ENCODE measurements at places on chromosomes 7 and 10. TPM values are rescaled to one million over a fixed set of nuclear protein-coding genes. Genes with fewer than 3 reads are reported as not detected.

DNA sequence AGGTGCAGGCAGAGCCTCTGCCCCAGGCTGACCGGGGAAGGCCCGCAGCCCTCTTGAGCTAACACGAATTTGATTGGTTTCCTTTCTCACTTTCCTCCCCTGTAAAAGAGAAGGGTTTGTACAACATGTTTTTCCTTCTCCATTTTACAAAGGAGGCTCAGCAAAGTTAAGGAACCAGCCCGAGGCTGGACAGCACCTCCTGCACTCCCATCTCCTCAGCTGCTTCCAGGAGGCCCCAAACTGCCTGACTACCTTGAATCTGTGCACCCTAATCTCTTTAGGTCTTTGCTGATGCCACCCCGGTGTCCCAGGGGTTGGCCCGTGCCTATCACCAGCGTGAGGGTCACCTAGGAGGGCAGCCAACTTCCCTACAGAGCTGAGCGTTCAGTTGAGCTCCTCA is 4.2 kb downstream of the ALKBH4 start:
- DNase-seq = no peak

DNA sequence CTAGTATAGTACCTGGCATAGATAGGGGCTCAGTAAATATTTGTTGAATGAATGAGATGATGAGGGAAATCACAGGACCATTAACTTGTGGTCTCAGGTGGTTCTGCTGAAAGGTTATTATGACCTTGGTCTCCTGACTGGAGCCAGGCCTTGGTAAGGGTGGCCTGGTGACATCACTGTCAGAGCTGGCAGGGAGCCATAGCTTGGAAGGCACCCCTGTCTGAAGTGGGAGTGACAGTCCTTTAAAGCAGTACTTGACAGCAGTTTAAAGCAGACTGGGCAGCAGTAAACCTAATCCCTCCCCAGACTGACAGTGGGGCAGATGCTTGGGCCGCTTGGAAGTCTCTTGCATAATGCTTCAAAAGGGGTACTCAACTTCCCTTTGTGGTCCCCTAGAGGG is 13.4 kb downstream of the DPCD start:
- DNase-seq = no peak

DNA sequence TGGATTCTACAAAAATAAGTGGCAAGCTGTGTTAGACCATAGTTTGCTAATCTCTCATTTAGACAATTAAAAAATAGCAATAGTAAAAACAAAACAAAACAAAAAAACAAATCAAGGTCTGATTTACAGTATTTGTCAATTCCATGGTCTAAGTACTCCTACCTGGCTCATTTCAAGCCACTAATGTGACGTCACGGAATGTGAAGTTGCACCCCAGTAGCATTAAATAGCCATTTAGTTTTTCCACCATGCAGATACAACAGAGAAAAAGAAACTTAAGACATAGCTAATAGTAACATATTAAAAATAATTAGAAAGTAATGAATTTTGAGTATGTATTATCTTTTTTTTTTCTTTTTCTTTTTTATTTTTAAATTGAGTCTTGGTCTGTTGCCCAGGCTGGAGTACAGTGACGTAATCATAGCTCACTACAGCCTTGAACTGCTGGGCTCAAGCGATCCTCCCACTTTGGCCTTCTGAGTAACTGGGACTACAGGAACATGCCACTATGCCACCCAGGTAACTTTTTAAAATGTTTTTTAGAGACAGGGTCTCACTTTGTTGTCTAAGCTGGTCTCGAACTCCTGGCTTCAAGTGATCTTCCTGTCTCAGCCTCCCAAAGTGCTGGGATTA is 101.2 kb downstream of the MKX start:
- no peak for DNase-seq

Gene BTBD16
- 1.2 TPM for total RNA-seq

GRCh38 chr10:119416855-119417254 is 125.7 kb downstream of the RGS10 start:
- DNase-seq = peak; percentile 84

GRCh38 chr10:17805921-17806577 is 3.1 kb upstream of the MRC1 start:
- no peak for DNase-seq

DNA sequence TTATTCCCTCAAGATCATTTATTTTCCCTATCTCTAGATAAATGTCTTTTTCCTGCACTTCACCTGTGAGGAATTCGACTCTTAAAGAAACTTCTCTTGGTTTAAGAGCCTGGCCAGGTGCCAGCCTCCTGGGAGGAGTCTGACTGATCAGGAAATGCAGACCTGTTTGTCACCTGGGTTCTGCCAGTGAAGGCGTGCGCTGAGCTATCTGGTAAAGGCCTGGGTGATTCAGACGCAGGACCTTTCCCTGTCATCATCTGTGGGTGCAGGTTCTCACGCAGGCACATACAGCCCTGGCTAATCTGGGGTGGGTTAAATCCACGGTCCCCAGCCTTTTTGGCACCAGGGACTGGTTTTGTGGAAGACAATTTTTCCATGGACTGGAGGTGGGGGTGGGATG is 65.3 kb upstream of the AQP1 start:
- DNase-seq = no peak

Gene FAM25A
- not detected for total RNA-seq

DNA sequence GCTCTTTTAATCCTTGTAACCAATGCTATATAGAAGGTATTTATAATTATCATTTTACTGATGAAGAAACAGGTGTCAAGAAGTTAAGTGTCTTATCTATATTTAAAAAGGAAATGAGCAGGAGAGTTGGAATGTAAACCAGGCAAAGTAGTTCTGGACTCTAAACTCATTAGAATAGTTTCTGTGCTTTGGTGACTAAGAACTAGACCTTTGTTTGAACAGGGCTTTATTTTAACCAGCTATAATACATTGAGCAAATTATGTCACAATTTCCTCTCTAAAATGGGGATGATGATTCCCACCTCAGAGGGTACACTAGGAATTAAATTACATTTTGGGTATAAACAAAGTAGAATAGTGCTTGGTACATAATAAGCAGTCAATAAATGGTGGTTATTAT is 236.0 kb downstream of the MAGI2 start:
- no peak for DNase-seq

GRCh38 chr10:48708144-48708543 is 23.5 kb downstream of the WDFY4 start:
- no peak for DNase-seq

DNA sequence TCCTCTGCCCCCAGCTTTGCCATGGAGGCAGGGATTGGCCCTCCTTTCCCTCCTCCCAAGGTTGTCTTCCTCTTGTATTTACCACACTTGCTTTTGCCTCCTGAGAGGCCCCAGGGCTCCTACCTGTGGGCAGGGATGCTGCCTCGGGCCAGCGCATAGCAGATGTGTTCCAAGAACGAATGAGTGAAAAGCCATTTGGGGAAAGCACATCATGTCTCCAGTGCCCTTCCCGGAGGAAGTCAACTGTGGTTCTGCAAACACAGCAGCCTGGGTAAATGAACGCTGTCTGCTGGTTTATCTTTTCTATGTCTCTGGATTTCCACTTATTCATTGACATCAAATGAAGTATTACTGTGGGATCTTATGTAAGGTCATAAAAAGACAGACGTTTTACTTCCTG is 161.7 kb downstream of the FANK1 start:
- no peak for DNase-seq

Gene CALHM3
- total RNA-seq = not detected

Gene GARIN1A
- 2.5 TPM for total RNA-seq

DNA sequence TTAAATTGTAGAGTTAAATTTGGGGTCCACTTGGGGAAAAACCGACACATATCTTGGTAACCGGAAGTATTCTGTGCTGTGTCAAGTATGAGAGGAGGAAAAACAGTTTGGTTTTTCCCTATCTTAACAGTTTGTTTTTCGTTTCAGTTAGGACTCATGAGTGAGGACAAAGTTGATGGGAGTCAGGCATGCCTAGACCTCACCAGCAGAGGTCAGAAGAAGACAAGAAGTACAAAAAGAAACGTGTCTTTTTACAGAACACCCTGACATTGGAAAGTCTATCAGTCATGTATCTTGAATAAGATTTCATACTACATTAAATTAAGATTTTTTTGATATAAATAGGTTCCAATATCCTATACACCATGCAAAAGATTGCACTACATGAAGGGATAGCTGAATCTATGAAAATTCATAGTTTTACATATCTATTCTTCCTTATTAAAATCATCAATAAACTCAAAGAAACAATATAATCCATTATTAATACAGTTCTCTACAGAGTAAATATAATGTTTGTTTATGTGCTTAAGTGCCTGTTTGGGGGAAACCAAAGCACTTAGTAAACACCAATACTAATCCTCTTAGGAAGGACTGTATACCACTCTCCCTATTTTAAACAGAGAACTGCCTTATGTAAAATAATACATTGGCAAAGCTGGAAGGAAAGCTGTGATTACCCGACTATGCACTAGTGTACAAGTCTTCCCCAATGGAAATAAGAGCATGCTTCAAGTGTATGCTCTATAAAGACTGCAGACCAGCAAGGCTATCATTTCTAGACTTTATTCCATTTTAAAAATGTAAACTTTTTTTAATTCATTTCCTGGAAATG is 95.6 kb downstream of the USP6NL start:
- no peak for DNase-seq

GRCh38 chr10:114301177-114301576 is 62.1 kb downstream of the VWA2 start:
- no peak for DNase-seq

Gene TMEM236
- total RNA-seq = 1.9 TPM

GRCh38 chr10:72665925-72666324 is 26.0 kb upstream of the MCU start:
- DNase-seq = no peak

Gene ITPRID1
- total RNA-seq = not detected

GRCh38 chr10:95739056-95739455 is 16.9 kb upstream of the ENTPD1 start:
- no peak for DNase-seq

DNA sequence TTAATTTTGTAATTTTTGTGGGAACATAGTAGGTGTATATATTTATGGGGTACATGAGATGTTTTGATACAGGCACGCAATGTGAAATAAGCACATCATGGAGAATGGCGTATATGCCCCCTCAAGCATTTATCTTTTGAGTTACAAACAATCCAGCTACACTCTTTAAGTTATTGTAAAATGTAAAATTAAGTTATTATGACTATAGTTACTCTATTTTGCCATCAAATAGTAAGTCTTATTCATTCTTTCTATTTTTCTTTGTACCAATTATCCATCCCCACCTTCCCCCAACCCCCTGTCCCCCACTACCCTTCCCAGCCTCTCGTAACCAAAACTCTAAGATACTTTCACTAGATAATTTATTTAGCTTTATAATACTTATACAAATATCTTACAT is 7.8 kb upstream of the PNPLA8 start:
- no peak for DNase-seq

- DNase-seq = no peak
Observed at GRCh38 chr7:91050677-91051076, 213.6 kb upstream of the FZD1 start.

Gene INHBA
- 5.9 TPM for total RNA-seq

DNA sequence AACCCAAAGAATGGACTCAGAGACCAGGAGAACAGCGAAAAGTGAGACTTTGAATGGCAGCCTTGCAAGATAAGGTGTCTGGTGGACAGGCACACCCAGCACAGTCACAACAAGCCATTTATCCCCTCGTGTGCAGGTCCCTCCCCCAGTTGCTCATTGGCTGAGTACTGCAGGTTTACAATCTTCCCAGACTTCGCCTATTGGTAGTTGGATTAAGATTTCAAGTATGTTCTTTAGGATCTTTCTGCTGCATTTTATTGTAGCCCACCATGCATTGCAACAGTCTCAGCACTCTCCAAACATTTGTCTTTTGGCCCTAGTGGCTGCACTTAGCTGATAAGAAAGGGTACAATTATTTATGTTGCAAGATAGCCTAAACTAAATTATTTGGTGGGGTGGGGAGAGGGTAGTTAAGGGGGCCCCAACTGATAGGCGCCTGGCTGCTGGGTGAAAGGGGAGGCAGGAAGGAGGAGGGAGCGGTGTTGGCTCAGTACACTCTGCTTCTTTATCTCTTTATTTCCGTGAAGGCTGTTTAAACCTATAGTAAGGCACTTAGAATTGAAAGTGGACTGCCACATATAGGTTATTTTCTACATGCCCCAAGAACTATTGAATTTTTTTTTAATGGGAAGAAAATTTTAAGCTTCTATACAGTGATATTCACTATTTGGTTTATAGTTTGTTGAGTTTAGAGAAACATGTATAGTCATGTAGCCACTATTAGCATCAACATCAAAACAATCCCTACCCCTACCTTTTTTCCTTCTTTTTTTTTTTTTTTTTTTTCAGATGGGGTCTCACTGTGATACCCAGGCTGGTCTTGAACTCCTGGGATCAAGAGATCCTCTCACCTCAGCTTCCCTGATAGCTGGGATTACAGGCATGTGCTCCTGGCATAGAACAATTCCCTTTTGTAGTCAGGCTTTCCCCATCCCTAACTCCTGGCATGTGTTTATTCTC is 54.2 kb downstream of the GUSB start:
- no peak for DNase-seq

Gene KNDC1
- total RNA-seq = 8.7 TPM

- DNase-seq = no peak
Observed at GRCh38 chr7:83534488-83534887, 114.5 kb downstream of the SEMA3E start.

DNA sequence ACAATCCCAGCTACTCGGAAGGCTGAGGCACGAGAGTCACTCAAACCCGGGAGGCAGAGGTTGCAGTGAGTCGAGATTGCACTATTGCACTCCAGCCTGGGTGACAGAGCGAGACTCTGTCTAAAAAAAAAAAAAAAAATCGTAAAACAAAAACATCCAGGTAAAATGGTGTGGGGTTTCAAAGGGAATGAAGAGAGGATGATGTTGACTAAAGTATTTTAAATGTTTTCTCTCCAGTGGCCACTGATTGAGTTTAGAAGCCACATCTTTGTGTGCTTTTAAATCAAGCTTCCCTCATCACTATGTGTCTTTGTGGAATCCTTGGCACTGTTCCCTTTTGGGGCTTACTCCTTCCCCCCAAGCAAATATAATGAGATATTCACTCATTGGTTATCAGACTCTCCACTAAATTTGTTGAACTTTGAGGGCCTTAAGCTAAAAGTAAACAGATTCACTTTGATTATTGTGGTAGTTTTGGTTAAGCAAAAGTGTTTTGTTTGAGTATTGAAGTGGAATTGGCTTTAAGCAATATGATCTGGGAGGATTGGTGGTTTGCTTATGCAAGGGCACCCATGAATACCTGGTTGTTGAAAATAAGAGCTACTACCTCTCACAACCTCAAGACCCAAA is 162.9 kb downstream of the CDK14 start:
- DNase-seq = no peak
